Left renal cortex interstitium (tissue), 4 donors: ENCODE measurements at places on chromosomes 2 and 18. TPM values are rescaled to one million over a fixed set of nuclear protein-coding genes. Genes with fewer than 3 reads are reported as not detected.

The ERMN gene
- polyA plus RNA-seq: 0.08 TPM

The SMYD1 gene
- polyA plus RNA-seq: not detected

The TMEM198 gene
- polyA plus RNA-seq: 5.0 TPM

The DLX1 gene
- 0.09 TPM for polyA plus RNA-seq

The SLC8A1 gene
- 69.8 TPM for polyA plus RNA-seq

The ESPNL gene
- polyA plus RNA-seq: 0.25 TPM

The EVA1A gene
- 12.6 TPM for polyA plus RNA-seq

The SLC19A3 gene
- 10.3 TPM for polyA plus RNA-seq

The NRP2 gene
- 70.4 TPM for polyA plus RNA-seq

The ALS2 gene
- polyA plus RNA-seq: 28.0 TPM

DNA sequence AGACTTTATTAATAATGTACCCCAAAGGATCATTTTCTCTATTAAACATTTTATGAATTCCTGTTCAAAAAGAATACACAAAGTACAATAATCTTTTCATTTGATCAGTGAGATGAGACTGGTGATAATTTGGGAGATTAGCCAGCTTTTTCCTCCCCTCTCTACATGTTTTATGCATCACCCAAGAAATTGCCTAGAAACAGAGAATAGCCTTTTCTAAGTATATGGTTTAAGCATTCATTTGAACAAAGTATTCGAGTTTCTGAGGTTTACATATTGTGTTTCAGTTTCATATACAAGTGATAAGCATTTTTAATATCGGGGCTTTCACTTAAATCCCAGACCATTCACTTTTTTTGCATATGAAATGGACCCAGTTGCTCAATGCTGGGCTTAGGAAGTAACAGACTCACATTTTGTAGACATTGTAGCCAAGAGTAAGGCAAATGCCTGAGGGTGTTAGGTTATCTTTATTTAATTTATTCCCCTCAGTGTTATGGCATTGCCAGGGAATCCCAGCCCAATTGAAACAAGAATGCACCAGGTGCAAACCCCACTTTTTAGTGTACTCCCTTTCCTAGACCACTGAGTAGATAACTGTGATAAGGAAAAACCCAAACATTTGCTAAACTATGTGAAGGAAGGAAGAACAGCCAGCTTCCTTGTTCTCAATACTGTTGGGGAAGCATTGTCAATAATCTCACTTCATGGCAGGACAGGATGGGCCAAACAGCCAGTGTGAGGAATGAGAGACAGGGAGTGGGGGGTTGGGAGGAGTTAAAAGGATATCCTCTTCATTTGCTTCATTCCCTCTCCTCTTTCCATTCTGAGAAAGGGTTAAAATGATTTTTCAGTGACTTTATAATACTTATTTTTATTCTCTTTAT, 3.5 kb downstream of the CPO start:
- no peak for DNase-seq

DNA sequence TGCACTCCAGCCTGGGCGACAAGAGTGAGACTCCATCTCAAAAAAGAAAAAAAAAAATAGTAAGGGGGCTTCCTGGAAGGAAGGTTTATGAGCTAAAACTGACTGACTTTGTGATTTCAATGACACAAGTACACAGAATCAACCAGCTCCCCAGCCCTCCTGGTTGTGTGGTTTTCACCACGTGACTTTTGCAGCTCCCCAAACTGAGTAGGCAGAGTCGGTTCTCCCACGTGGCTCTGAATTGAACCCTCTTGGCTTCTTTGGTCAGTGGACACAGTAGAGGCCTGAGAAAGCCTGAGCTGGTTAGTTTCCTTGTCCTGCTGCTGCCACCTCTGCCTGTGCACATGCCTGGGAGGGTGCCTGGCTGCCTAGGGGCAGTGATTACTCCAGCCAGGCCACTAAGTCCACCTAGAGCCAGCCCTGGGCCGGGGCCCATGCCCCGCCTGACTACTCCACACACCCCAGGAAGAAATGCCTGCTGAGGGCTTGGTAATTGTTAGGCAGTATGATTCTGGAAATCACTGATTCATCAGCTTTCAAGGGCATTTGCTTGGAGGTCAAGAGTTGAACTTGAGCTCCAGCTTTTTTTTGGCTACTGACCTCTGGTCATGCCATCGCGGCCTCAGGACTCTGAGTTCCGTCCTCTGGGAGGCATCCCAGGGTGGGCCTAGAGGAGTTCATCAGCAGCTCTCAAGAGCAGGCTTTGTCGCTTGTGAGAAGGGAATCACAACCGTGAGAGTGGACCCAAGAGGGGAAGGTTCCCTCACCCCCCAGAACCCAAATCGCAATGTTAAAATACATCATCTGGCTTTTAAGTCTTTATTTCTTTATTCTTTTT, 431.9 kb upstream of the HS6ST1 start:
- no peak for DNase-seq

DNA sequence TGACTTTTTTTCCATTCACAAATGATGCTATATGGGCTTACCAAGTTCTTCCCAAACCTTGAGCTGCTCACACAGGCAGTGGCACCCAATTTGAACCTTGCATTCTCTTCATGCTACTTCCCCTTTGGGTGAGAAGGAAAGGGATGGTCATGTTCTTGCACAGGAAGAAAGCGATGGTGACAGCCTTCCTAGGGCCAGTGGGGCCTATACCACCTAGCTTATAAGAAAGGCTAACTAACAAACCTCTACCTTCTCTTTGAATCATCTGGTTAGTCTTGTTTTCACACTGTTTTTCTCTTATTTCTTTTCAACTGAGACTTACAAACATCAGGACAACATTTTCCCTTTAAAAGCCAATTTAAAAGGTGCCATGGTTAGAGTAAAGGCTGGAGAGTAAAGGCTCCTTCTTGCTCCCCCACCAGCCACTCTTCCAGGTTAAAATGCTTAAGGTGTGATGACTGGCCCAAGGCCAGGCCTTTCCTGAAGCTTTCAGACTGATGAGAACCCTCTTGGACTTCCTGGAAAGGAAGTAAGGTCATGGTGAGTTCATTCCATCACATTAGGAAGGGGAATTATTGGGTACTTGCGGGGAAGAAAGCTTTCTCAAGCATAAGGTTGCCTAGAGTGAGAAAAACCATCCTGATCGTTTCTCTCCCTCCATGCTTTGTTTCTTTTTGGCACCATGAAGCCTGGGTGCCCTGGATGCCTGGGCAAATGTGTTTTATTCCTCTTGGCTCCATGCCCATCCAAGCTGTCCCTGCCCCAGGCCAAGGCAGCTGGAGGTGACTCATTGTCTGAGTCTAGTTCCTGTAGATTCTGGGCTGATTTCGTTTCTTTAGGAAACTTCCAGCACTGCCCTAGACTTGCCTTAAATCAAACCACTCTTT, 41.4 kb upstream of the ITGB6 start:
- DNase-seq: no peak

GRCh38 chr2:168047091-168047690, 200.2 kb downstream of the STK39 start:
- DNase-seq: no peak

GRCh38 chr2:36356990-36357846, 1.6 kb downstream of the CRIM1 start:
- no peak for DNase-seq

DNA sequence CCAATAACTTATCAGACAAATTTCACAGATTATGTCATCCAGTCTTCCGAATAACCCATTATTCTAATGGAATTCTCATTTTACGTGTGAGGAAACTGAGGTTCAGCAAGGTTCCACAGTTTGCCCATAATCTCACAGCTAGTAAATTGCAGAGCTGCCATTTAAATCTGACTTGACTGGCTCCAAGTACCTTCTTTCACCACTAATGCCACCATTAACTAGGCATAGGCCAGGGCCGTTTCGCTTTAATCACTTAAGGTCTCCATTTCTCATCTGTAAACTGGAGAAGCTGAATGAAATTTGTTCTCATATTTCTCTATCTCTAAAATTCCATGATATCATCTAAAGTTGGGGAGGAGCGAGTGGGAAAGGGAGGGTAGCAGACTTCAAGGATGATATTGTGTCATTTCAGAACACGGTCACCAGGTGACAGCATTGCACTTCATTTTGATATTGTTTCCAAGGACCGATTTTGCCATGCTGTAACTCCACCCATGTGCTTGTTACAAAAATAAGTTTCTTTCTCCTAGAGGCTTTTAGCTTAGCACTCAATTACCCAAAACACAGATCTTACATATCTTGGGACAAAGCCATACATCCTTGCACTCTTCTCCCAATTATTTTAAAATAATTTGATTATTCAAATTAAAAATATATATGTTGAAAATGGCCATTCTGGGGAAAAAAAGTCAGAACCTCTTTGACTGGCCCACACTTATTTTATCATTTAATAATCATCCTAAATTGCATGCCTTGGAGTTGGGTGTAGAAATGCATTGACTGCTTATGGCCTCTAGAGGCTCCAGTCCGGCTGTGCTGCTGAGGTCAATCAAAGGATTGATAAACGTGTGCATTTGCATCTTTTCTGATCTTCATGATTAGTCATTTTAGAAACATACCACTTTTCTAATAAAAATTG, 123.8 kb downstream of the AKAIN1 start:
- peak; percentile 6 for DNase-seq

DNA sequence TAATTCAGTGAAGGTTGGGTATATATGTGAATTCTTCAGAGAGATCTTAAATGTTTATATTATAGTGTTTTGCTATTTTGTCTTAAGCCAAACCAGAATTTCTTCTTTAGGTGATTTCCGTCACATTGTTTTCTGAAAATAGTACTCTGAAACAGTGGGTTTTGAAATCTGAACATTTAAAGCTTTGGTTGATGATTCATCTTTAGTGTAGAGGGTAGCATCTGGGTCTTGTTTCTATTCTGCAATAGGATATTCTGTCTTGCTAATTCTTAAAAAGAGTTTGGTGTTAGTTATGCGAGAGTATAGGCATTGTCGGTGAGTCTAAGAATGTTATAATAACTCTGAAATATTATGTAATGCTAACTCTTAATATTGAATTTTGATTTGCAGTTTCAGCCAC, 69.6 kb upstream of the FAM237A start:
- no peak for DNase-seq

DNA sequence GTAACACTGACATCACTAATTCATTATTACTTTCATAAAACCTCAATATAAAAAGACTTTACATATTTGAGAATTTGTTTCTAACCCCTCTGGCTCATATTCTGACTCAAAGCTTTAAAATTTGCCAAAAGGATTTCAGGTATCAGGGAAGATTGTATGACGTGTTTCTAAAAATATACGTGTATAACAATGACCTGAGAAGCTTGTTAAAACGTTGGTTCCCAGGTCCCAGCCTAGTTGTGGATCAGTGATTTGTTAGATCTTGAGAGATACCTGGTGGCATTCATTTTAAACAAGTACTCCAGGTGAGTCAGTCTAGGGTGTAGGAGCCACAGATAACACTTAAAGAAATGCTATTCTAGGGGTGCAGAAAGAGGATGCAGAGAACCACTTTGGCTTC, 1096.8 kb upstream of the NXPH2 start:
- DNase-seq: no peak

- DNase-seq: no peak
Measured at GRCh38 chr2:120914839-120915521, 179.3 kb downstream of the GLI2 start.

DNA sequence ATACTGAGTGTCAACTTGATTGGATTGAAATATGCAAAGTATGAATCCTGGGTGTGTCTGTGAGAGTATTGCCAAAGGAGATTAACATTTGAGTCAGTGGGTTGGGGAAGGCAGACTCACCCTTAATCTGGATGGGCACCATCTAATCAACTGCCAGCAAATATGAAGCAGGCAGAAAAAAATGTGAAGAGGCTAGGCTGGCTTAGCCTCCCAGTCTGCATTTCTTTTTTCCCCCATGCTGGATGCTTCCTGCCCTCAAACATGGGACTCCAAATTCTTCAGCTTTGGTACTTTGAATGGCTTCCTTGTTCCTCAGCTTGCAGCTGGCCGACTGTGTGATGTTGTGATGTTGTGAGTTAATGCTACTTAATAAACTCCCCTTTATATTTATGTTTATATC, 577.4 kb downstream of the CPS1 start:
- no peak for DNase-seq
